Neural progenitor cell (in vitro differentiated cells): ENCODE measurements at places on chromosomes 5 and 9.

GRCh38 chr9:792331-793260 is 48.9 kb upstream of the DMRT1 start:
- DNase-seq, result no peak

DNA sequence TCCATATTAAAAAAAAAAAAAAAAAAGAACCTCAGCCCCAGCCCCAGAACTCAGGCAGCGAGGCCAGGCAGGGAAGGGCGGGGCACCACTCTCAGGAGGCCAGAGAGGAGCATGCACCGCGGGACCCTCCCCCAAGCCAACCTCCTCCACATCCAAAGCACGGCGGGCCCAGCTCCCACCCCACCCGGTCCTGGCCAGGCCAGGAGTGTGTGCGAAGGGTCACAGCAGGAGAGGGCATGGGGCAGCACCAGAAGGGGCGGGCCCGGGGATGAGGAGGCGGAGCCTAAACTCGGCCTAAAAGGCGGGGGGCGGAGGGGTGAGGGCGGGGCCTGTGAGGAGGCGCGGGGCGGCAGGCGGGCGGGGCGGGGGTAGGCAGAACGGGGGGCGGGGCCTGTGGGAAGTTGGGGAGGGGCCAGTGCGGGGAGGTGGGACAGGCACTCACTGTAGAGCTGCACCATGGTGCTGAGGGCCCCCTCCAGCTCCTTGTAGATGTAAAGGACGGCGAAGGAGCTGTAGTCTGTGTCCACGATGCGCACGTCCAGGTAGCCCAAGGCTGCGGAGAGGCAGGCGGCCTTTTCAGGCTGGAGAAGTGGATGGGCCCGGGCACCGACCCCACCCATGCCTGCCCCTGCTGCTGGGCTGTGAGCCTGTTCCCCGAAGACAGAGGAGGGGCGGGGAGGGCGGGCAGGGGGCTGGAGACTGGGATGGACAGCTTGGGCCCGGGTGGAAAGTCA is 1.2 kb downstream of the LCN15 start:
- peak; percentile 93 for DNase-seq

DNA sequence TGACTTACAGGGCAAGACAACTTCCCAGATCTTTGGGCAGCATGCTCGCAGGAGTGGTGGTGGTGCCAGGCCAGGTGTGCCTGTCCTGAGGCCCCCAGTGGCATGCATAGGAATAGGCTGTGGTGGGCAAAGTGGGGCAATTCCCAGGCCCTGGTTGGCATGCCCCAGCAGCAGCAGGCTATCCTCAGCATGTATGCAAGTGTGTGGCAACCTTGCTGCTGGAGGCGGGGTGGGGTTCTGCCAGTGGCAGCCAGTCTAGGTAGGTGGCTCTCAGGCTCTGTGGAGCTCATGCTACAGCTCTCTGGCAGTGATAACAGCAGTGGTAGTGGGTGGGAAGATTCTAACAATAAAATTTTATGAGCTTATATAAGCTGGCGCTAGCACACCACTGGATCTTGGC is 27.7 kb upstream of the C6 start:
- no peak for DNase-seq

GRCh38 chr5:87949676-87950631 is 318.7 kb downstream of the TMEM161B start:
- no peak for DNase-seq

GRCh38 chr9:92728831-92729734 is 35.5 kb downstream of the BICD2 start:
- DNase-seq, result peak; percentile 33

- DNase-seq, result no peak
These were observed 6.7 kb upstream of the GAPT start for GRCh38 chr5:58484505-58484904.

DNA sequence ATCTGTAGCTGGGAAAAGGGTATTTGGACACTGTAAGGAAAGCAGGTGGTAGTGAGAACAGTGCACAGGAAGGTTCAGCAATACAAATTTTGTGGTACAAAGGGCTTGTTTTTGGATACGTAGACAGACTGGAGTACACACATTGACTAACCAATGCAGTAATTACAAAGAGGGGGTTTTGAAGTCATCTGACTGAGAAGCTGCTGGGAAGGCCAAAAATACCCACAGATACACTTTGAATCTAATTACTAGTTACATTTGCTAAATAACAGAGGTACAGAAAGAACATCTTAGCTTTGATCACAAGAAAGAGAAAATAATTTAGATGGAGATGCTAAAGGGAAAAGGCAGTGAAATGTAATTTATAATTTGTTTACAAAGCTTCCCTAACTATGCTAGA is 45.9 kb downstream of the PKD2L2 start:
- no peak for DNase-seq

GRCh38 chr5:156698323-156698722 is 151.8 kb upstream of the PPP1R2B start:
- DNase-seq, result no peak

GRCh38 chr5:138648841-138649240 is 73.6 kb upstream of the HSPA9 start:
- no peak for DNase-seq

DNA sequence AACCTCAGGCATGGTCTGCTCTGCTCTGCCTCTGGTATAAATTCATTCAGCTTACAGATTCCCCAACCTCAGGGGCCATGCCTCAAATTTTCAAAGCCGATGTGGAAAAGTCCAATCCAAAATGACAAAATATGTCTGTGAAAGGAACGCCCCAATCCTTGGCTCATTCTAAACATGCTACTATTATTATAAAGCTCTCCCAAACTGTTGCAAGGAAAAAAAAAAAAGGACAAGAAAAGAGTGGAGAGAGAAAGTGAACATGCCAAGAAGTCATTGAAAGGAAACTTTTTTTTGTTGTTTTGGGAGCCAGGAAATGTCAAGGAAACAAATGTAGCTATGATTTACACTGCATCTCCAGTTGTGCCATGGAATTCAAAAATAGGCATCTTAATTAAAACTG is 3.8 kb downstream of the COL23A1 start:
- no peak for DNase-seq

DNA sequence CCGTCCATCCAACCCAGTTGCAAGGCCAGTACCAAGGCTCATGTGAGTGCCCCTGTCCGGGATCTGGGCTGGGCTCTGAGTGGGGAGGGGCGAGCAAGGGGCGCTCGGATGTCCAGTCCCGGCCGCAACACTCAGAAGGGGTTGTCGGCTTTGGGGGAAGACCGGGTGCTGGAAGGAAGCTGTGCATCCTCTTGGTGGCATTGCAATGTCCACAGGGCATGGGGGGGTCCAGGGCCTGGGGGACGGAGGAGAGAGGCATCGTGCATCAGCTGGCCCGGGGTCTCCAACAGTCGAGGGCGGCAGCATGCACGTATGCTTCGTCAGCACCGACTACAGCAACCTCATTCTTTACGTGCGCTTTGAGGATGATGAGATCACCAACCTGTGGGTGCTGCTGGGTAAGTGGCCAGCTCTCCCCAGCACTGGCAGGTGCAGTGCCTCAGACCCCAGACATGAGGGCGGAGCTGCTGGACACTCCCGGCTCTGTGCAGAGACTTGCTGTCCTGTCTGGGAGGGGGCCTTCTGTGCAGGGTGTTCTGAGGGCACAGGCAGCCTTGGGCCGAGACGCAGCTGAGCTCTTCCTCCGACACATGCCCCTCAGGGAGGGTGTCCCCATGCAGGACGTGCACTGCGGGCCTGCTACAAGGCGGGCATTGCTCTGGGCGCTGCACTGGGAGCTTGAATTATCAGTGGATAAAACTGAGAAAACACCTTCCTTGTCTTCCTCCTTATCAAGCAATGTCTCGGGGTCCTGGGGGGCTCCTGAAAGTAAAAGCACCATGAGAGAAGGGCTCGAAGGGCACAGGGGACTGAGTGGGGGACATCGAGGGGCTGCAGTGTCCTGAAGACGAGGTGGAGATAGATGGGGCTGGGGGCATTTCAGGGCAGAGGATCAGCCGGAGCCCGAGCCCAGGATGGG is 22.5 kb downstream of the GLT6D1 start:
- no peak for DNase-seq

DNA sequence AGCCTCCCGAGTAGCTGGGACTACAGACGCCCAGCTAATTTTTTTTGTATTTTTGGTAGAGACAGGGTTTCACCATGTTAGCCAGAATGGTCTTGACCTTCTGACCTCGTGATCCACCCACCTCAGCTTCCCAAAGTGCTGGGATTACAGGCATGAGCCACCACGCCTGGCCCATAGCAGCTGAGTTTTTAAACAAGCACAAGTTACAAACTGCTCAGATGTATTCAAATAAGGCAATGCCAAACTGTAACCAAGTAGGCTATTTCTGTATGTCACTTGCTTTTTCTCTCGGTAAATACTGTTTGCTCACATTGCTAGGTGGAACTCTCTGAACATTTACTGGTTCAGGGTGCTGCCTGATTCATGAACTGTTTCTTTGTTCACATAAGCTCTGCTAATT is 799.3 kb upstream of the NUDT12 start:
- no peak for DNase-seq

DNA sequence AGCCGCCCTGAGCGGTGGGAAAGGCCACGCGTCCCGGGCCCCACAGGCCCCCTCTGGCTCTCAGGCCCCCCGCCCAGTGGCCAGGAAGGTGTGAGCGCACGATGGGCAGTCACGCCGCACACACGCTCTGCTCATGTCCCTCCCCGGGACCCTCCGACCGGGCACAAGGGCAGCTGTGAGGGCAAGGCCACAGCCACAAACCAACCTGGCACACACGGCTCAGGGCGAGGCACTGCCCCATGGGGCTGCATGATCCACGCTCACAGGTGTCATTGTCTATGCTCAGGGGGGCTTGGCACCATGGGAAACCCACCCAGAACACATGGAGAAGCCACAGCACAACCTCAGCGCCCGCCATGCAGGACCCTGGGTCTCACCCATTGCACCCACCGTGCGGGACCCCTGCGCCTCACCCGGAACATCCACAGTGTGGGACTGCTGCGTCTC is 51.3 kb downstream of the SLC12A7 start:
- DNase-seq, result no peak

DNA sequence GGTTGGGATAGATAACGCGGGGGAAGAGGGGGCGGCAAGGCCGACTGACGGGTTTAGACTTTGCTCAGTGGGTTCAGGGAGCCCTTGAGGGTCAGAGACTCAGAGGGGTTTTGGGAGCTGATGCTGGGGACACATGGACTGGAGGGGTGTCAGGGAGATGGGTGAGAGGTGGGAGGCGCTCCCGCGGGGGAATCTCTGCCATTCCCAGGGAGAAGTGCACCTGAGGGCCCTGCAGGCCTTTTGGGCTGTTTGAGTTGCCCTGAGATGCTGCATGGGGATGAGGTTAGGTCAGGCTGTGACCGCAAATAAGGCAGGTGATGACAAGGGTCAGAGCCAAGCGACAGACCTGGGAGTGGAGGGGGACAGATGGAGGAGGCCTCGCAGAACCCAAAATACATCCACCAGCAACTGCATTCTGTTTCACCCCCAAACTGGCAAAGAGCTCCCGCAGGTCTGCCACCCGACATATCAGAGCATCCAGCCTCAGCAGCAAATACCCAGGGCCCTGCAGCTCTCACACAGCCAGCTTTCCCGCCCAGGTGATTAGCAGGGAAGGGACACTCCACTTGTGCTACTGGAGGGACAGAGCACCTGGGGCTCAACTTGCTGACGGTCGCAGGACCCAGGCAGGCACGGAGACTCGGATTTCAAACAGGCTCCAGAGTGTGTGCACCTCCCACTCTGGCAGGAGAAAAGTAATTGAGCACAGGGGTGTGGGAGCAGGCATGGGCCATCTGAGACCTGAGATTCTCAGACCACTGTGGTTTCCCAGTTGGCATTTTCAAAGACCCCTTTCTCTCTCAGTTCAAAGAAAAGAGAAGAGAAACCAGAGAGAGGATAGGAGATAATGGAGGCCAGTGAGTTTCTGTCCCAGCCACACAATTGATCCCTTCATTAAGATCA is 26.4 kb downstream of the TMOD1 start:
- peak; percentile 72 for DNase-seq

DNA sequence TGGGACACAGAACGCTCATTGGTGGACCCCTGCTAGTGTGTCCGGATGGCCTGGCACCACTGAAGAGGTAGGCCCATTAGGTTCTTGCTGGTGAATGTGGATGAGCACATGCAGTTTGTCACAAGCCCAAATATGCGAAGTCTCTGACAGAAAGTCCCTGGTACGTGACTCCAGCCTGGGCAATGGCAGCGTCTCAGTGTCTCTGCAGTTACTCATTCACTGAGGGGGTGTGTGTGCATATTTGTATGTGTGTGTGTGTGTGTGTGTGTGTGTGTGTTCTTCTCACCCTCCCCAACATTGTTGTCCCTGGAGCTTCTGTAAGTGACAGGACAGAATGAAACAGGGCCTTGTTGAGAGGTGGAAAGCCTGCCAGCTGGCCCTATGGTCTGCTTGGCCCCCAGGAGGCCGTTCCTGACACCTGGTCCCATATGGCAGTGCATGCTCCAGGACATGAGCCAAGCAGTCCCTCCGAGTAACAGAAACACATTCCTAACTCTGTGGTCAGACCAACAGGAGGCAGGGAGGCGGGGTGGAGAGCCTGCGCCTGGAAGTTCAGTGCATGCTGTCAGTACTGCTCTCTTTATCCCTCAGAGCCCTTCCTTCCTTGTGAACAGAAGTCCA is 169.9 kb downstream of the SLC28A3 start:
- peak; percentile 13 for DNase-seq

DNA sequence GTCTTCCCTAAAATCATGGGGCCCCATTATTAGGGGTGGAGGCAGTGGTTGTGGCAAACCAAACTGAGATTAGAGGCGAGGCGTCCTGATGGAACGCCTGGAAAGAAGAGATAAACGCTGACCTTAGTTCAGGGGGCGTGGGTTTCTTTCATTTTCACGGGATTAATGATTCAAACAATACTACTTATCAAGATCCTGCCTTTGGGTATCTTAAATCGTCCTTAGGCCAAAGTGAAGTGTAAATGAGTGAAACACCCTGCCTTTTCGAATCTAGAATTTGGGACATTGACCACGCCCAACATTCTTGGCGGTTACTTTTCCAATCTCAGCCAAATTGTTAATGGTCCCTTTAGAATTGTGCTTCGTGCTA is 1.0 kb upstream of the UBTD2 start:
- DNase-seq, result no peak

- no peak for DNase-seq
These were observed 214.1 kb upstream of the ANKRD55 start for GRCh38 chr5:56447232-56447631.

DNA sequence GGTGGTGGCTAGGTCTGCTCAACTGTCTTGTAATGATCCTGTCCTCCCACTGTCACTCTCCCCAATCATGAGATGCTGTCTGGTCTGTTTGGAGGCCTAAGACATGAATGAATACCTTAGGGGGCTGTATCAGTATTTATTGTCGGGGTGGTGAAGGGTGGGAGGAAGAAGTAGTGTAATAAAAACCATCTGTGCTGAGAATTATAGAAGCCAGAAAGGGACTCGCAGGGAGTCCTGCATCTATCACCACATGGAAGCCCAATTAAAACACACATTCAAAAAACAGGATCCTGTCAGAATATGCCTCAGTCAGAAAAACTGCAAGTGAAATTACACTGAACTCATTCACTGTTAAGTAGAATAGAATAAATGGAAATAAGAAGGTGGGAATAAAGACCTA is 1134.3 kb upstream of the C9orf72 start:
- DNase-seq, result no peak

- peak; percentile 49 for DNase-seq
These were observed 705 bp upstream of the SLC6A3 start for GRCh38 chr5:1445689-1446601.
